ENCODE measurements at places on chromosomes 1 and 21.

DNA sequence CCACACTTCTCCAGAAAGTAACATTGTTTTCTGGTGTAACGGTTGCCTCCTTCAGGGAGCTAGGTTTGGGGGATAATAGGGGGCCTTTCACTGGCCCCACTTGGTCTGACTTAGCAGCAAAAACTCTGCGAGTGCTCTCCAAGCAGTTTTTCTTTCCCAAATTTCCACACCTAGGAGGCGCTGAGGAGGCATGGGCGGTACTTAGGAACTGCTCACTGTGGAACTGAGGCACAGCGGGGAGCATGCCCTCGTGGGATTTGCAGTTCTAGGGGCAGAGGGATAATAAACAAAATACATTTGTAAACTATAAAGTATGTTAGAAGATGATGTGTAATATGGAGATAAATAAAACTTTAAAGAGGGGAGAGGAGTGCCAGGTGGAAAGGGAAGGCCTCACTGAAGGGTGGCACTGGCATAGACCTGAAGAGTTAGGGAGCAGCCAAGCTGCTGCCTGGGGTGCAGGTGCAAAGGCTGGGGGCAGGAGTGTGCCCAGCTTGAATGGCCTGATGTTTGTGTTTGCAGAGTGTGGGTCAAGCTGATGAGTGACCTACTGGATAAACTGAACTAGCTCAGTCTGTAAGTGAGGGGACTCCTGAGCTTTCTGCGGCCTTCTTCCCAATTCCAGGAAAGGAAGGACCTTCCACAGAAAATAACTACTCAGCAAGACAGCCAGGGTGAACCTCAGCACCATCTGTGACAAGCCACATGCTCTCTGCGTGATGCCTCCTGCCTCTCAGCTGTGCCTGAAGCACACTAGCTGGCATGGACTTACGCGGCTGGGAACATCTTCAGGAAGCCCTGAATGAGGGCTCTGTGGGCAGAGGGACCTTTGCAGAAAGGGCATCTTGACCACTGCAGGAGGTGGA lies 1.9 kb downstream of the EPHX1 start:
- peak; percentile 47 for DNase-seq

GRCh38 chr1:203985044-203985443 lies 87.9 kb upstream of the SOX13 start:
- no peak for DNase-seq

DNA sequence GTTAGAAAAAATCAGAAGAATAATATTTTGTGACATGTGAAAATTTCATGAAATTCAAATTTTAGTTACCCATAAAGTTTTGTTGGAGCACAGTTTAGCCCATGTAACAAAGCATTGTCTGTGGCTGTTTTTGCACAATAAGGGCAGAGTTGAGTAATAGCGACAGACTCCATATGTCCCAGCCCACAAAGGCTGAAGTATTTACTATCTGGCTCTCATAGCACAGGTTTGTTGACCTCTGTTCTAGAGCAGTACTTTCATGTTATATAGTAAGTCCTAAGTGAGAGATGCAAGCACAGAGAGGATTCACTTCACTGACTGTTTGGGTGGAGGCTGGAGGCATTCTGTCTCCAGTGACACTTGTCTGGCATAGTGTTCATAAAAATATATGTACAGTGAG lies 6.8 kb downstream of the LAMC1 start:
- DNase-seq: no peak

- no peak for DNase-seq
These were observed 17.8 kb downstream of the VPS26C start for GRCh38 chr21:37249112-37249904.

DNA sequence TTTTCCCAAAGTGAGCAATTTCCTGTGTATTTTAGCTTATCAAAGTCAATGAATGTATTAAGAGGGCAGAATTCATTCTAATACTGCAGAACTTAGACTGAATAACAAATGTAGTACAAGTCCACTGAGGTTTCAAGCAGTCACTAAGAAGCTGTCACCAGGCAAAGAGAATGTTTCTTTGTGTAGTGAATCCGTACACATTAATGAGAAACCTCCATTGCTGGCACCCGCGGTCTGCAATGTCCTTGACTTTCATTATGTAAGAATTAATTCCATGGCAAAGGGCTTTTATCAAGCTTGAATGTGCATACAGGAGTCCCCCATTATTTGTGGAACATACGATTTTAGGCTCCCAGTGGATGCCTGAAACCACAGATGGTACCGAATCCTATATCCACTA lies 719.5 kb upstream of the TMPRSS15 start:
- no peak for DNase-seq

DNA sequence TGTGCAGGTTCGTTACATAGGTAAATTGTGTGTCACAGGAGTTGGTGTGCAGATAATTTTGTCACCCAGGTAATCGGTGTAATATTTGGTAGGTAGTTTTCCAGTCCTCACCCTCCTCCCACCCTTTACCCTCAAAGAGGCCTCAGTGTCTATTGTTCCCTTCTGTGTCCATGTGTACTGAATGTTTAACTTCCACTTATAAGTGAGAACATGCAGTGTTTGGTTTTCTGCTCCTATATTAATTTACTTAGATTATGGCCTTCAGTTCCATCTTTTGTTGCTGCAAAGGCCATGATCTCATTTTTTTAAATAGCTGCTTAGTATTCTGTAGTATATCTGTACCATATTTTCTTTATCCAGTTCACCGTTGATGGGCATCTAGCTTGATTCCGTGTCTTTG lies 87.3 kb downstream of the RPS6KC1 start:
- peak; percentile 11 for DNase-seq

Measured in tongue (tissue), 3 donors.